Mesothelial cell of epicardium (in vitro differentiated cells): ENCODE measurements at places on chromosomes 3 and 15.
A peak's percentile ranks its signal among the peaks of the same experiment; 100 is the strongest.

- no peaks in the 10 kb centered on the region for H3K36me3 ChIP-seq
- H3K4me3 ChIP-seq, result no peak overlapping the region
- no peak overlapping the region for H3K27ac ChIP-seq
- no peak for DNase-seq
Measured at GRCh38 chr3:73561494-73561893, 63.2 kb downstream of the PDZRN3 start.

DNA sequence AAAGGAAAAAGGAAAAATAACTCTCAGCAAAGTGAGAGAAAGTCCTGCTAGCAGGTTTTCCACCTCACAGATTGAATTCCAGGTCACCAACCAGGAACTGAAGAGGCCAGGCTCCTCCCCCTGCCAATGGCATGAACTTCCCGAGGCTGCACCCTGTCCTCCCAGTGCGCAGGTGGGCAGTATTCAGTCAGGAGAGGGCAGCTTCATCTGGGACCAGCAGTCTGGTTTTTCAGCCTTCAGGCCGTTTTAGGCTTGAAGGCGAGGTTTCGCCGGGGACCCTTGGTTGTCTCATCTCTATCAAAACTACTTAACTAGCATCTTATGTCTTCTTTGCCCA, 41.2 kb downstream of the TRAT1 start:
- H3K27ac ChIP-seq, result no peak overlapping the region
- H3K4me3 ChIP-seq, result no peak overlapping the region
- no peaks in the 10 kb centered on the region for H3K4me1 ChIP-seq

DNA sequence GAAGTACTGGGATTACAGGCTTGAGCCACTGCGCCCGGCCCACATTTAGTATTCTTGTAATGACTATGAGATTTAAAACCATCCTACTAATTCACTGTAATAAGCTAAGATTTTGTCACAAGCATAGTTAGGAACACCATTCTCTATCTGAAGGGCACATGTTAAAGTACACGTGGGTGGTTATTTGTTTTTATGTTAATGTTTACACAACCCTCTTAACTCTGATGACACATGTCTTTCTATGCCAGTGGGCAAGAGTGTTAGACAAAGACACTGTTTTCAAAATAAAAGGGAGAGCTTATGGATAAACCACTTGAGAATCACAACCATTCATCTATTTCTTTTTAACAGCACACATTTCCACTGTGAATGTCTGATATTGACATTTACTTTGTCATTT, 537.6 kb upstream of the IL12A start:
- no peaks in the 10 kb centered on the region for H3K36me3 ChIP-seq
- no peak overlapping the region for H3K4me3 ChIP-seq
- H3K4me1 ChIP-seq, result peaks cover 29% of the 10 kb centered on the region

DNA sequence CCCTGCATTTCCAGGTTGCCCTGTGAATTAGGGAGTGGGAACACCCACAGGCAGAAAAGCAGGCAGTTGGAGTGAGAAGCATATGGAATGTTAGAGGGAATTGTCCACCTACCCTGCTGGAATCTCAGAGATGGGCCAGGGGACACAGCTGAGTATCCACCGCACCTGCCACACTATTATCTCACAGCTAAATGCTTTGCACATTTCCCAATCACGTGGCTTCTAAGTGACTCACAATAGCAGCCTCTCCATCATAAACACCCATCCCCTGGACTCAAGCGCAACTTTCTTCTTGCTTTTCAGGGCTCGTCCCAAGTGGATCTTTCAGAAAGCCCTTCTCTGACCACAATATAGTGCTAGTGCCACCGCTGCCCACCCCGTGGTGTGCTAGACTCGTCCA, 389.0 kb upstream of the LMCD1 start:
- peaks cover 10% of the 10 kb centered on the region for H3K27me3 ChIP-seq
- H3K27ac ChIP-seq, result no peak overlapping the region
- no peaks in the 10 kb centered on the region for H3K36me3 ChIP-seq
- DNase-seq, result no peak

DNA sequence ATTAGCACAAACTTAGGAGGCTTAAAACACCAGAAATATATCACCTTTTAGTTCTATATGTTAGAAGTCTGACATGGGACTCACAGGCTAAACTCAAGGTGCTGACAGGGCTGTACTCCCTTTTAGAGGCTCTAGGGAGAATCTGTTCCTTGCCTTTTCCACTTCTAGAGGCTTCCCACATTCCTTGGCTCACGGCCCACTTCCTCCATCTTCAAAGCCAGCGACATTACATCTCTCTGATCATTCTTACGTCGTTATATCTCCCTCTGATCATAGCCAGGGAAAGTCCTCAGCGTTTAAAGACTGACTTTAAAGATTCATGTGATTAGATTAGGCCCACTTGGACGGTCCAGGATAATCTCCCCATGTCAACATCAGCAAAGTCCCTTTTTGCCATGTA, 166.3 kb downstream of the GREM1 start:
- peaks cover 18% of the 10 kb centered on the region for H3K4me1 ChIP-seq
- H3K36me3 ChIP-seq, result no peaks in the 10 kb centered on the region
- no peak overlapping the region for H3K27ac ChIP-seq
- H3K27me3 ChIP-seq, result no peaks in the 10 kb centered on the region
- H3K4me3 ChIP-seq, result no peak overlapping the region

DNA sequence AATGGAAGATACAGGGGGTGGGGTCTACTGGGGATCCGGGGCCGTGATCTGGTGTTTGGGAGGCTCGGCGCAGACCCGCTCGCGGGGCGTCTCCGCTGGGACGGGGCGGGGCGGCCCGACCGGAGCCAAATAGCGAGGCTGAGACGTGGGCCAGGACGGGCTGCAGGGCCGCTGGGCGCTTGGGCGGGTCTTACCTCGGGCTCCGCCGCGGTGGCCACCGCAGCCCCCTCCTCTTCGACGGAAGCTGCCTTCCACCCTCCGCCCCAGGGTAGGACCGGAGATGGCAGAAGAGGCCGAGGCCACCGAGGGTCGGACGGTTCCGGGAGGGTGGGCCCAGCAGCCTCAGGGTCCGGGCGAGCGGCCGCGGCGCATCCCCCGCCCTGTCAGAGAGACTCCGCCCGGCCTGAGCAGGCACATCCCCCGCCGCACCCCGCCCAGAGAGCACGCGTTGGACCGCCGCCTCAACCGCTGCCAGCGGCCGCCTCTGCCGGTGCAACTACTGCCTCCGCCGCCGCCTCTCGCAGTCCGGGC, 399 bp downstream of the MYO9A start:
- peak overlapping the region; percentile 95 for H3K4me3 ChIP-seq

GRCh38 chr3:124221422-124221821, 229.5 kb upstream of the ROPN1 start:
- no peaks in the 10 kb centered on the region for H3K27me3 ChIP-seq
- H3K4me1 ChIP-seq, result no peaks in the 10 kb centered on the region
- no peaks in the 10 kb centered on the region for H3K36me3 ChIP-seq
- DNase-seq, result no peak

DNA sequence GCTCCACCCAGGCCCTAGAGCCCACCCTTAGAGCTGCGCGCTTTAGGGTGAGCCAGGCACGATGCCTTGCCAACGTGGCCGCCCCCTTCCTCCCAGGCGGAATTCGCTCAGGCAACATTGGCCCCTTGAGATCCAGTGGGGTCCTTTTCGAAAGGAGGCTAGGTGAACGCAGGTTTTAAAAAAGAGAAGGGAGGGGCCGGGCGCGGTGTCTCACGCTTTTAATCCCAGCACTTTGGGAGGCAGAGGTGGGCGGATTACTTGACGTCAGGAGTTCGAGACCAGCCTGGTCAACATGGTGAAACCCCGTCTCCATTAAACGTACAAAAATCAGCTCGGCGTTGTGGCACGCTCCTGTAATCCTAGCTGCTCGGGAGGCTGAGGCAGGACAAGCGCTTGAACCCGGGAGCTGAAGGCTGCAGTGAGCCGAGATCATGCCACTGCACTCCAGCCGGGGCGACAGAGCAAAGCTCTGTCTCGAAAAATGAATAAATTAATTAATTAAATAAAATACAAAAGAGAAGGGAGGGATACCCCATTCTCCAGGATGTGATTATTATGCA, 984 bp upstream of the RPP25 start:
- H3K4me3 ChIP-seq, result peak overlapping the region; percentile 58
- peaks cover 79% of the 10 kb centered on the region for H3K27me3 ChIP-seq
- no peak for DNase-seq
- H3K36me3 ChIP-seq, result no peaks in the 10 kb centered on the region
- peaks cover 26% of the 10 kb centered on the region for H3K4me1 ChIP-seq

GRCh38 chr15:29911705-29912104, 89.4 kb upstream of the TJP1 start:
- no peaks in the 10 kb centered on the region for H3K27me3 ChIP-seq
- H3K27ac ChIP-seq, result peak overlapping the region; percentile 37
- peaks cover 3% of the 10 kb centered on the region for H3K36me3 ChIP-seq
- no peak for DNase-seq

DNA sequence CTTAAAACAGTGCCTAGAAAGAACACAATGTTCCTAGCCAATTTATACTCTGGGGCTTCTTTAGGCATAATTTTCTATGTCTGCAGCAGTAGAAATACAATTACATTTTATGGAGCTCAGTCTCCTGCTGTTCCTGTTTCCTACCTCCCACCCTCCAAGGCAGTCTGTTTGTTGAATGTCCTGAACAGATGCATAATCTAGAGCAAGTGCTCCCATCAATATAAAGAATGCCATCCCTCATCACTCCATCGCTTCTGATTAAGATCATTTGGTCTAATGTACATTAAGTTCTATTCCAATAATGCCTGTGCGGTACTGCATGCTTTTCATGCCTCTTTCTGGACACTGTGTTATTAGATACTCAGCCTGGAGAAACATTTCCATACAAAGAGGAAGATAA, 869.8 kb upstream of the CFAP20DC start:
- H3K27me3 ChIP-seq, result peaks cover 3% of the 10 kb centered on the region
- no peak overlapping the region for H3K4me3 ChIP-seq
- no peaks in the 10 kb centered on the region for H3K36me3 ChIP-seq
- DNase-seq, result no peak
- H3K27ac ChIP-seq, result no peak overlapping the region

DNA sequence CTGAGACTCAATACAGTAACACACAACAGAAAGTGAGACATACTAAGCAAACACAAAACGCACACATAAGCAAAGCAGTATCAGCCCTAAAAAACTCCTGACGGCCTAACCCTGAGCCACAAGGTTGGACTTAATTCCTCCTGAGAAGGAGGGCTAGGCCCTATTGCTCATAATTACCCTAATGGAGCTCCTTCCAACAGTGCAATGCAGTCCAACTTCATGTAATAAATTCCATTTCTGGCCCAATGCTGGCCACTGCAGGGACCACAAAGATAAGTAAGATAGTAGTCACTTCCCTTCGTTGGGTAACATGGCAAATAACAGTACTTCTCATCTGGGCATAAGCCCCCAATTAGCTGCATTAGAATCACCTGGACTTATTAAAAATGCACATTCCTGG, 4.2 kb downstream of the VPS39 start:
- peaks cover 24% of the 10 kb centered on the region for H3K4me1 ChIP-seq
- H3K27ac ChIP-seq, result no peak overlapping the region
- DNase-seq, result no peak
- H3K4me3 ChIP-seq, result no peak overlapping the region
- H3K27me3 ChIP-seq, result no peaks in the 10 kb centered on the region
- H3K36me3 ChIP-seq, result peaks cover 4% of the 10 kb centered on the region

GRCh38 chr15:68463996-68464395, 32.0 kb upstream of the ITGA11 start:
- no peak overlapping the region for H3K4me3 ChIP-seq
- H3K27ac ChIP-seq, result no peak overlapping the region
- H3K27me3 ChIP-seq, result peaks cover 18% of the 10 kb centered on the region
- no peaks in the 10 kb centered on the region for H3K4me1 ChIP-seq
- no peaks in the 10 kb centered on the region for H3K36me3 ChIP-seq

DNA sequence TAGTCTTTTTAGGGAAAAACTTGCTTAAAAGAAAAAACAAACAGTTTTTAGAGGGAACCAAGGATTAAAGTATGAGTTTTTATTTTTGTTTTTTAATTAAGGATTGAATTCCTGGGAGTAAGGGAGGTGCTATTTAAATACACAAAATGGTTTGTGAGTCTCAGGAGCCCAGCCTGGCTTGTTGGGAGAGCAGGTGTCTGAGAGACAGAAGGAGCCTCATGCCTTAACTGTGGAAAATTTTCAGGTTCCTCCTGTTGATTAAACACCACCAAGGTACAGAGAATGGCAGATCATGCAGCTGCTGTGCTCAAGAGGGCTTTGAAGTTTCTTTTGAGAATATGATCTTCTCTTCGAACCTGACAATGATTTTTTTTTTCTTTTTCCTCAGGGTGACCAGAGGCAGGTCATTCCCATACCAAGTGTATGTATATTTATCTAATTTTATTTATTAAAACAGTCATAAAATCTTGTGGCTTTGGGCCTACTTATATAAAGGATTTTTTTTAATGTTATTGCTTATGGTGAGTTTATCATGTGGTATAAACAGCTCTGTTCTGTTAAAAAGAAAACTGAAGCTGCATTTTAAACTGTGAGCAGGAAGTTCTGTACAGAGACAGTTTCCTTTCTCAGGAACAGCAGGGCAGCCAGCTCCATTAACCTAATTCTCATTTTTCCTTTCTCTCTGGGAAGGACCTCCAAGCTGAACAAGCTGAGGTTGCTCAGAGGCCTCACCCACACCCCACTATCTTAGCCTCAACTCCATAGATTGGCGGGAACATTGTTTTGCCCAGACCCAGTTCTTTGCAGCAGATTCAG, 33.7 kb upstream of the VILL start:
- peaks cover 21% of the 10 kb centered on the region for H3K36me3 ChIP-seq
- H3K27ac ChIP-seq, result peak overlapping the region; percentile 89
- peaks cover 30% of the 10 kb centered on the region for H3K4me1 ChIP-seq
- no peaks in the 10 kb centered on the region for H3K27me3 ChIP-seq
- no peak for DNase-seq

DNA sequence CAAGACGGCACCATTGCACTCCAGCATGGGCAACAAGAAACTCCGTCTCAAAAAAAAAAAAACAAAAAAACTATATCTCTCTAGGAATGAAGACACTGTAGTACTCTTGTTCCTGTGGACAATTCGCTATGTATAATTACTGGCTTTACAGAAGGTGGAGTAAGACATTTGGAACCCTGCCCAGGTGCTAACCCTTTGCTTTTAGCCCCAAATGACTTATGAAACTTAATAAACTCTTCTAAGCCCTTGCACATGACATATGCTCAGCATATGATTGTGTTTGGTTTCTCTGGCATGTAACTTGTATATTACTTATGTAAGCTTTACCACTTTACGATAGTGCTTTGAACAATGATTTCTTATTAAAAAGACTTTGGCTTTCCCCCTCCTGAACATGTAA, 27.3 kb upstream of the PRTG start:
- H3K27ac ChIP-seq, result peak overlapping the region; percentile 43
- no peaks in the 10 kb centered on the region for H3K27me3 ChIP-seq
- H3K36me3 ChIP-seq, result no peaks in the 10 kb centered on the region
- no peak overlapping the region for H3K4me3 ChIP-seq

DNA sequence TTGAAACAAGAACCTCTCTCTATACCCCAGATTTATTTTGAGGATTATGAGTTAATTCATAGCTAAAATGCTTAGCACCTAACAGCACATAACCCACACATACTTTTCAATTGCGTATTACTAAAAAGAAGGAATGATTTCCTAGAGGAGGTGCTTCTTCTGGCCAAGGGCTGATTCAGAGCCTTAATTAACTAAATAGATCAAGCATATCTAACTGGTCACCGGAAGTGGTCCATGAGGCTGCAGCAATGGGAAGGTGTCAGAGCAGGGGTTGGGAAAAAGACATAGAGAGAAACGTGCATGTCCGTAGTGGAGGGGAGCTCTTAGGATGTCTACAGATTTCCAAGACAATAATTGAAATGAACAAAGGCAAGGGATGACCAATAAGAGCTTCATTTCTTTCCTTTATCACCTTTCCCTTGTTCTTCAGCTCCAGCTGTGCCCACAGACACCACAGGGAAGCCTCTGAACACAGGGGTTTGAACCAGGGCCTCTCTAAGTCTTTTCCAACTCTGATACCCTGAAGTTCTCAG, 467 bp downstream of the HGD start:
- peaks cover 1% of the 10 kb centered on the region for H3K36me3 ChIP-seq
- no peak for DNase-seq
- H3K4me1 ChIP-seq, result peaks cover 9% of the 10 kb centered on the region
- no peak overlapping the region for H3K4me3 ChIP-seq
- H3K27ac ChIP-seq, result no peak overlapping the region
